ENCODE measurements at places on chromosomes 2 and 18.

DNA sequence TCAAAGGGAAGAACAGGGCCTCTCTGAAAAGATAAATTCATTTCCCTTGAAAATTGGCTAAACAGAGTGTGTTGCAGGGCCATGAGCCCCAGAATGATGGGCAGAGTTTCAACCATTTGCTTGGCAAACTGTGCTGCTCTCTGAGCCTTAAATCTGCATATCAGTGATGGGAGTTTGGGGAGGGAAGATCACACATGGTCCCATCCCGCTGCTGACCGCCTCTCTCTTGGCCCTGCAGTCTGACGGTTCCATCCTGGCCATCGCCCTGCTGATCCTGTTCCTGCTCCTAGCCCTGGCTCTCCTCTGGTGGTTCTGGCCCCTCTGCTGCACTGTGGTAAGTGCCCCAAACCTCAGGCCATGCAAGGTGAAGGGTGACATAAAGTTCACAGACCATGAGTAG lies 139.0 kb downstream of the ANTXR1 start:
- DNase-seq = peak; percentile 39

DNA sequence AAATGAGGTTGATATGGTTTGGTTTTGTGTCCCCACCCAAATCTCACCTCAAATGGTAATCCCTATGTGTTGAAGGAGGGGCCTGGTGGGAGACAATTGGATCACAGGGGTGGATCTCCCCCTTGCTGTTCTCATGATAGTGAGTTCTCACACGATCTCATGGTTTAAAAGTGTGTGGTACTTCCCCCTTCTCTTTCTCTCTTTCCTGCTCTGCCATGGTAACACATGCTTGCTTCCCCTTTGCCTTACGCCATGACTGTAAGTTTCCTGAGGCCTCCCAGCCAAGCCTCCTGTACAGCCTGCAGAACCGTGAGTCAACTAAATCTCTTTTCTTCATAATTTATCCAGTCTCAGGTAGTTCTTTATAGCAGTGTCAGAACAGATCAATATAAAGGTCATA lies 24.7 kb upstream of the FAM124B start:
- DNase-seq = no peak

DNA sequence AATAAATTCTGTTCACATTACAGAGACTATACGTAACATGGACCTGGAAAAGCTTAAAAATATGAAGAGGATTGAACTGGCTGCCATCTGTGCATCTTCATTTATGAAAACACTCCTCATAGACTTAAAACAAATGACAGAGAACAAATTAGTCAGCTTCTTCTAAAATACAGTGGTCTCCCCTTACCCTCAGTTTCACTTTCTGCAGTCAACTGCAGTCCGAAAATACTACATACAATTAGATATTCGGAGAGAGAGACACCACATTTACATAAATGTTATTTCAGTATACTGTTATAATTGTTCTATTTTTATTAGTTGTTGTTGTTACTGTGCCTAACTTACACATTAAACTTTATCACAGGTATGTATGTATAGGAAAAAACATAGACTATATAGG lies 6.5 kb downstream of the RNF103 start:
- DNase-seq = no peak

- no peak for DNase-seq
Observed at GRCh38 chr2:29066271-29066860, 8.0 kb downstream of the PCARE start.

DNA sequence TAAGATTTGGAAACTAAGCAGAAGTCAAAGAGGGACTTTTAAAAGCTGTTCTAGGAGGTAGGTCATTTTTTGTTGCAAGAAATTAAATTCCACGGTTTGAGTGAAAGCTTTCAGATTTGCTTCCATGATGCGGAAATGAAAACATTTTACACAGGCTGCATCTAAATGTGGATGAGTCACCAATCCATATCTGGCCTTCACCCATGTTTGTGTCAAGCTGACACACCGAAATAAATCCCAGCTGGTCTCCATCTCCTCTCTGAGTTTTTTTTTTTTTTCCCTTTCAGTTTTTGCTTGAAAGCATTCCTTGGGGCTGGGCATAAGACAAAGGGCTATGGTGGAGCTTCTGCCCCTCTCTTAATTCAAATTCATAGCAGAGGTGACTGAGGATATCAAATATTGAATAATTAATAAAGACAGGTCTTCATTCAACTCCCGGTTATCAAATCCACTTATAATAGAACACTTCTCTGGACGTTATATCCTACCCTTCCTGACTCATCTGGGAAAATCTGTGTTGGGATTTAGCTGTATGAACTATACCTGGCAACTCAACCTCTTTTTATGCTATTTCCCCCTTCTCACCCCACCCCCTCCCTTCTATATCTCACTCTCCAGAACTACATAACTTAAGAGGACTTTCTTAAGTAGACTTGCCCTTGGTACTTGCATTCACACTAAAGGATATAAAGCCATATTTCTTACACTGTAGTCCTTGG lies 558.3 kb upstream of the GCFC2 start:
- no peak for DNase-seq

DNA sequence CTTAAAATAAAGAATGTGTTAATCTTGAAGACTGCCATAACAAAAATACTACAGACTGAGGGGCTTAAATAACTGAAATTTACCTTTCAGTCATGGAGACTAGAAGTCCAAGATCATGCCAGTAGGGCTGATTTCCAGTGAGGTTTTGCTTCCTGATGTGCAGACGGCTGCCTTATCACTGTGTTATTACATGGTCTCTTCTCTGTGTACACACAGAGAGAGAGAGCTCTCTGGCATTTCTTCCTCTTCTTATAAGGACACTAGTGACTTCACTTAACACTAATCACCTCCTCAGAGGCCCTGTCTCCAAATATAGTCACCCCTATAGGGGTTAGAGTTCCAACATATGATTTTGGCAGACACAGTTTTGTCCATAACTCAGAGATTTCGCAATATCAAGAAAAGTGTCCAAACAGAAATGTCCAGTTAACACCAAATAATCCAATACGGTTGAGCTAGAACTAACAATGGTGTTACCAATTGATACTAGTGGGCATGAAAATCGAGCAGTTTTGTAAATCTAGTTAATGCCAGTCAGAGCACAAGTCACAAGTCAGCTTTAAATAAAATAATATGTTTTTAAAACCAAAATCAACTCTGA lies 399.8 kb downstream of the ADCYAP1 start:
- DNase-seq = no peak

- DNase-seq = no peak
Observed at GRCh38 chr2:212428681-212429478, 109.7 kb downstream of the ERBB4 start.

DNA sequence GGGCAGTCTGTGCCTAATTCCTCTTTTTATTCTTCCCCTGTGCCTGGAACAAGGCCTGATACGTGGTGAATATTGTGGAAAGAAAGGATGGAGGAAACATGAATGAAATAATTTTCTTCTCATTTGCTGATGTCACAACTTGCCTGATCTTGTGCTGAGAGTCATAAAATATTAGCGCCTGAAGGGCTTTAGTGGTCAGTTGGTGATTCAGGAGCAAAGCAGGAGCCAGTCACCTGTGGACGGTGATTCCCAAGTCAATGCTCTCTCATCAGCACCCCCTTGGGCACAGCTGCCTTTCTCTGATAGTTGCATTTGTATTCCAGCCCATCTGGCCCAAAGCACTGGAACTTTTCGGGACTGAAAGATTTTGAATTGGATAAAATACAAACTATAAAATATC lies 502.6 kb upstream of the RAB12 start:
- no peak for DNase-seq
